T-helper 17 cell (primary cell): ENCODE measurements at places on chromosomes 3 and 15. TPM values are rescaled to one million over a fixed set of nuclear protein-coding genes. Genes with fewer than 3 reads are reported as not detected.

DNA sequence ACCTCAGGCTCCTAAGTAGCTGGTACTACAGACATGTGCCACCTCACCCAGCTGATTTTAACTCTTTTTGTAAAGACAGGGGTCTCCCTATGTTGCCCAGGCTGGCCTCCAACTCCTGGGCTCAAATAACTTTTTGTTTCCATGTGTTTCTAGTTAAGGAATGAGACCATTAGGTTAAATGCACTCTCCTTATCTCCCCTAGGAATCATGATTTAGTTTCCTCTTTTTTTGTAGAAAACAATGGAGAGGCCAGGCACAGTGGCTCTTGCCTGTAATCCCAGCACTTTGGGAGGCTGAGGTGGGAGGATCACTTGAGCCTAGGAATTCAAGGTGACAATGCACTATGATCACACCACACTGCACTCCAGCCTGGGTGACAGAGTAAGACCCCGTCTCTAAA is 198.8 kb upstream of the C2CD4B start:
- H3K27me3 ChIP-seq, result peaks cover 58% of the 10 kb centered on the region
- DNase-seq, result no peak
- H3K4me3 ChIP-seq, result no peak overlapping the region
- no peak overlapping the region for H3K27ac ChIP-seq
- no peaks in the 10 kb centered on the region for H3K4me1 ChIP-seq
- peaks cover 3% of the 10 kb centered on the region for H3K36me3 ChIP-seq

DNA sequence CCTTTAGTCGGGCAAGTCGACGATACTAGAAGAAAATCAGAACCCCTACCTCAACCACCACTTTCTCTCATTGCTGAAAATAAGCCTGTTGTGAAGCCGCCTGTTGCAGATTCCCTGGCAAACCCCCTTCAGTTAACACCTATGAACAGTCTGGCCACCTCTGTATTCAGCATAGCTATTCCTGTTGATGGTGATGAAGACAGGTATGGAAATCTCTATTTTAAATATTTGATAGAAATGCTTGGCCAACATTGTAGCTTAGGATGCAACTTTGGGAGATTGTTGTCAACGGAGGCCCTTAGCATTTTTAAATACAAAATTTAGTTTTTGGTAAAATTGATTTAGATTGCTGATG is 3.0 kb downstream of the TSC22D2 start:
- DNase-seq, result no peak
- peaks cover 47% of the 10 kb centered on the region for H3K4me1 ChIP-seq

GRCh38 chr15:71716990-71717389 is 93.4 kb upstream of the NR2E3 start:
- no peak overlapping the region for H3K27ac ChIP-seq
- no peak for DNase-seq
- no peaks in the 10 kb centered on the region for H3K36me3 ChIP-seq
- no peak overlapping the region for H3K4me3 ChIP-seq
- no peaks in the 10 kb centered on the region for H3K4me1 ChIP-seq
- H3K27me3 ChIP-seq, result peaks cover 26% of the 10 kb centered on the region

DNA sequence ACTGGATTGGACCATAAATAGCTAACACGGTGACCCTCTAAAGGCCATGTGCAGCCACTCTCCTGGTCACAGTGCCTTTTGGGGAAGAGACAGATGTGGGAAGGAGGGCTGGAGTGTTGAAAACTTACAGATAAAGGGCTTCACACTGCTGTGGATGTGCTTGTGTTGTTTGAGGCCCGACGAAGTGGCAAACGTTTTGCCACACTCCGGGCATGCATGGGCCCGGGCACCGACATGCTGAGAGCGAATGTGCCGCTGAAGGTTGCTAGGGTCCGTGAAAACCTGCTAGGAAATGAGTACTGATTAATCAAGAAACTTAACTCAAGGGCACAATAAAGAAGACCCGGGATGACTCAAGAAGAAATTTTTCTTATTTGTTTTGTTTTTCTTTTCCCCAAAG is 542.6 kb downstream of the MECOM start:
- H3K27ac ChIP-seq, result no peak overlapping the region
- no peak overlapping the region for H3K4me3 ChIP-seq
- H3K36me3 ChIP-seq, result no peaks in the 10 kb centered on the region
- peaks cover 6% of the 10 kb centered on the region for H3K27me3 ChIP-seq
- no peaks in the 10 kb centered on the region for H3K4me1 ChIP-seq

- H3K27ac ChIP-seq, result no peak overlapping the region
- H3K36me3 ChIP-seq, result no peaks in the 10 kb centered on the region
- no peaks in the 10 kb centered on the region for H3K27me3 ChIP-seq
- no peak for DNase-seq
- H3K4me3 ChIP-seq, result no peak overlapping the region
- H3K4me1 ChIP-seq, result no peaks in the 10 kb centered on the region
These were observed 1271.7 kb upstream of the GBE1 start for GRCh38 chr3:83033133-83033532.

DNA sequence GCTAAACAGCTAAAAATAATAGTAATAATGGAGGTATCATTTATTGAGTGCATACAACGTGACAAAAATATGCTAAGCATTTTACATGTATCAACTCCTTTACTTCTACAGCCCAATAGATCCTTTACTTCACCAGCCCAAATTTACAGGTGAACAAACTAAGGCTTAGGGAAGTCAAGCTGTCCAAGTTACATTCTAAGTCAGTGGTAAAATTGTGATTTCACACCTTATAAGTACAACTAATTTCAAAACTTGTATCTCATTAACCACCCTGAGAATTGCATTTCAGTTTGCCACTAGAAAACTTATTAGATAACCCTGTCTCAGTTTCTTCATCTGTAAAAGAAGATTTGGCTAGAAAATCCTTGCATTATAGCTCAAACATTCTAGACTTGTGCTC is 10.7 kb downstream of the SLC33A1 start:
- H3K4me1 ChIP-seq, result peaks cover 29% of the 10 kb centered on the region
- peaks cover 5% of the 10 kb centered on the region for H3K36me3 ChIP-seq
- DNase-seq, result no peak
- H3K4me3 ChIP-seq, result no peak overlapping the region
- H3K27me3 ChIP-seq, result no peaks in the 10 kb centered on the region

DNA sequence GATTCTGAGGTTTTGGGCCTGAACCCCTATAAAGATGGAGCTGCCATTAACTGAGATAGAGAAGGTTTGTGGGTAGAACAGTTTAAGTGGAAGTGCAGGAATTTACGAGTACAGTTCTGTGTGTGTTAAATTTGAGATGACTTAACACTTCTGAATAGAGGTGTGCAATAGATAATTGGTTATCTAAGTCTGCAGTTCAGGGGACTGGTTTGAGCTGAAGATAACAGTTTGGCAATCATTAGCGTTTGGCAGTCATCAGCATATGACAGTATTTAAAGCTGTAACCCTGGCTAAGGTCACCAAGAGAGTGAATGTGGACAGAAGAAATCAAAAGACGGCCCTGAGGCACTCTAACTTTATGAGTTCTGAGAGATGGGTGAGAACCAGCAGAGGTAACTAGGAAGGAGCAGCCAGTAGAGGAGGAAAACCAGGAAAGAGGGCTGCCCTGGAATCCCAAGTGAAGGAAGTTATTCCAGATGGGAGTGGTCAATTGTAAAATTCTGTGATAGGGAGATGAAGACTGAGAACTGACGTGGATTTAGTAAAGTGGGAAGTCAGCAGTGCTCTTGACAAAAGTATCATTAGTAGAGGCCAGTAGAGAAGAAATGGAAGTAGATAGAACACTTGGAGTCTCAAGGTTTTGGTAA is 8.1 kb downstream of the MYNN start:
- peak overlapping the region; percentile 39 for H3K4me3 ChIP-seq
- H3K27ac ChIP-seq, result peak overlapping the region; percentile 76
- peaks cover 32% of the 10 kb centered on the region for H3K4me1 ChIP-seq
- H3K27me3 ChIP-seq, result no peaks in the 10 kb centered on the region
- no peak for DNase-seq

Gene TMPRSS7
- not detected for total RNA-seq

Gene MCF2L2
- 27.2 TPM for total RNA-seq

Gene FBXO40
- total RNA-seq, result not detected
